ENCODE measurements at places on chromosomes 7 and 10.
A peak's percentile ranks its signal among the peaks of the same experiment; 100 is the strongest.

DNA sequence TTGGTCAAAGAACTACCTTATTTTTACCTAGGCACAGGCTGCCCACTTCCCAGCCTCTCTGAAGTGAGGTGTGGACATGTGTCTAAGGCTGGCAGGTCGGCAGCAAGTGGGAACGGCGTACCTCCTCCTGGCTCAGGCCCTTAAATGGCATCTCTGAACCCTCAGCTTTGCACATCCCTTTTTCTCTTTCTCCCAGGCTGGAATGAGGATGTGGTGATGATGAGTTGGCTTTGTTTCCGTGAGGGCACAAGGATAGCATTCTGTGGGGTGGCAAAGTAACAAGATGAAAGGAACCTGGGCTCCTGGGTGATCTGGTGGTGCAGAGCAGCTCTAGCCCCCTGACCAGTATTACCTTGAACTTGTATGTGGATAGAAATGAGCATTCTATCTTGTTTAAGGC, 196.8 kb downstream of the REEP3 start:
- DNase-seq = no peak

DNA sequence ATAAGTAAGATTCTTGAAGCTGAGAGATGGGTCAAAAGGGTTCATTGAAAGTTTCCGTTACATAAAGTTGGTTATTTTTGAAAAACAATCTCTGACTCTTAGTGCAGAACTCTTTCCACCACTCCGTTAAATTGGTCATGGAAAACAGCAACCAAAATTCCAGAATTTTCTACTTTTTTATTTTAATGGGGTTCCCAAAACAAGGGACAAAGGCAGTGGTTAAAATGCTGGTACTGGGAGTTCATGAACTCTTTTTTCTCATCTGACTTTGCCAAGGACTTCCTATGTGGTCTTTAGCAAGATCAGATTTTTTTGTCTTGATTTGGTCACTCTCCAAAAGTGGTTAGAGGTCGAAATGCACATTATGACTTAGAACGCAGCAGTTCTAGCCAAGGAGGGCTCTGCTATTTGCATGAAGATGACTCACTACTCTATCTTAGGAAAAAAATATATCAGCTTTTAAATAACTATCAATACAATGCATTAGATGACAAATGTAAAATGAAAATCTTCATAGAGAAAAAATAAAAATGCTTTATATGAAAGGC, 145.7 kb downstream of the REEP3 start:
- no peak for DNase-seq

DNA sequence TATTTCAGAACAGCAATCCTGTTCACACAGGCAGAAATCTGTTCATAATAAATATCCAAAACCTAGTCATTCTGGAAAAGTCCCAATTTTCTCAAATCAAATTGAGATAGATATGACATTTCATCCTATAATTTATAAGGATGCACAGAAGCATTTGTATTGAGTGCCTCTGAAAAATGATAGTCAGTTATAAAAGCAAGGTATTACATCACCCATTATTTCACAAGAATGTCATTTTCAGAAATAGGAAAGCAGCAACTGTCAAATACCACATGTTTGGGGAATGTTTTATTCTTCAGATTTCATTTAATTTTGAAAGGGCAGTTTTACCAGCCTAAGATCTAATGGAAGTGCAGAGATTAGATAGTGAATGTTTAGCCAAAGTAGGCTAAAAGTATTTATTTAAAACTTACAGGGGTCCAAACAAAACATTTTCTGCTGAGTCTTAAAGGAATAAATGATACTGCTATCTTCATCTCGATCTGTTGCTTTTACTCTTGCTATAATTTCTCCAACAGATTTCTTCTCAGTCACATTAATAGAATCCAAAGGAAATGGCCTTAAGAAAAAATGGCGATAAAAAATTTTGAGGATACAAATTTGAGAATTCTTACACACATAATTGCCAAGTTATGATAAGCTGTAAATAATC, 185.8 kb downstream of the HGF start:
- DNase-seq = no peak

DNA sequence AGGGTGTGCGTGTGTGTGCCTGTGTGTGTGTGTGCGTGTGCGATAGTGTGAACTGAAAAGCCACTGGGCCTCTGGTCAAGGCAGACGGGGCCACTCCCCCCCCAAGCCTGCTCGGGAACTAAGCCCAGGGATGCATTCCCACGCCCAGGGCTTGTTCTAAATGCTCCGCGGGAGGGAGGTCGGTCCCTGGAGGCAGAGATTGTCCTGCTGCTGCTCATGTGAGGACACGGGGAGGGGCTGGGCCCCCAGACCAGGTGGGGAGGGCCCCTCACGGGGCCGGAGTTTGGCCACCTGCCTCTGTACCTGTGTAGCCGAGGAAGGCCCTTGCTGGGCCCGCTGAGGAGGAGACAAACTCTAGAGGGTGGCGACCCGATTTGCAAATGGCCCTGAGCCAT, 93.9 kb downstream of the PDGFA start:
- no peak for DNase-seq

GRCh38 chr10:118332948-118333710, 9.0 kb downstream of the FAM204A start:
- DNase-seq = no peak

- DNase-seq = peak; percentile 66
Measured at GRCh38 chr10:72250666-72251065, 23.1 kb upstream of the DDIT4 start.

DNA sequence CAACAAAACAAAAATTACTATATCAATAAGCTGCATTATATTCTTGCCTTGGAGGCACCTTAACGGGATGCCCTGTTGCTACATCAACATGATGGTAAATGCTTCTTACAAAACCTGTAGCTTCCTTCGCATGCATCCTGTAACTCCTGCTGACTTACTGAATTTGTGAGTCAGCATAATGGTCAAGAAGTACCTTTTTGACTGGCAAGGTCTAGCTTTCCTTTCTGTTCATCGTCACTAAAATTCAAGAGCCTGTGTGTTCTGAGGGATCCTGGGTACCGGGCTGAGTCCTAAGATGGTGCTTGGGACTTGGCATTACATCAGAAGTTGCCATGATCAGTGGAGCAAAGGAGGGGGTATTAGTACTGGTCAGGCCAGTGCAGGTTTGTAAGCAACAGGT, 4.9 kb downstream of the PFKFB3 start:
- DNase-seq = peak; percentile 66

GRCh38 chr7:150375662-150376521, 3.2 kb upstream of the ZNF775 start:
- no peak for DNase-seq

DNA sequence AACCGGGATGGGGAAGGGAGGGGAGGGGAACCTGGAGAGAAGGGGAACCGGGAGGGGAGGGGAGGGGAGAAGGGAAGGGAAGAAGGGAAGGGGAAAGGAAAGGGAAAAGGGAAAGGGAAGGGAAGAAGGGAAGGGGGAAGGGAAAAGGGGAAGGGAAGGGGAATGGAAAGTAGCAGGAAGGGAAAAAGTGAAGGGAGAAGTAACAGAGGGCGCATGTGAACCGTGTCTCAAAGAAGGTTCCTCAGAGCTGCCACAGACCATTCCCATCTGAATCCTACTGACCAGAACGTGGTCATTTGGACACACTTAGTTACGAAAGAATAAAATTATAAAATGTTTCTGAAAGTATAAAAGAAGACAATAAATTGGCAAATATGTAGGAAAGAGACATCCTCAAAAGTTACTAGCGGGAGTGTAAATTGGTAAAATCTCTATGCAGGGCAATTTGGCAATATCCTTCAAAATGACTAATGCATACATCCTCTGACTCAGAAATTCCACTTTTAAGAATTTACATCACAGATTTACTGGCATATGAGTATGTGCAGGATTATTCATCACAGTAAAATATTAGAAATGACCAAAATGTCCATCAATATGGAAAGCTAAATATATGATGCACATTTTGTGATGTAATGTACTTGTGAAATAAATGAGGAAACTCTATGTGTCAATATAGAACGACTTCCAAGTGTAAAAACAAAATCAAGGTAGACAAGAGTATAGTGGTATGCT, 12.9 kb downstream of the C10orf67 start:
- DNase-seq = no peak

DNA sequence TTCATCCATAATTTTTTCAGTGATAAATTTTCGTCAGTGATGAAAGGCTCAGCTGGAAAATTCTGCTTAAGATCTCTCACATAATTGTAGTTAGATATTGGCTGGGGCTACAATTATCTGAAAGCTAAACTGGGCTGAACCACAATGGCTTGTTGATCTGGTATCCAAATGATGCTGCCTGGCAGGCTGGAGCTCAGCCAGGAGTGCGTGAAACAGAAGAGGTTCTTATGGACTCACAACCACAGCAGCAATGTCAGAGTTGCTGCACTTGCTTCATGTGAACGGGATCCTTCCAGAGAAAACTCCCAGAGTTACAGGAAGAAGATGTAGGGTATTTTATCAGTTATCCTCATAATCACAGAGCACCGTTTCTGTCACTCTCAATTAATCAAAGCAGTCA, 533.2 kb upstream of the POM121L12 start:
- DNase-seq = no peak

DNA sequence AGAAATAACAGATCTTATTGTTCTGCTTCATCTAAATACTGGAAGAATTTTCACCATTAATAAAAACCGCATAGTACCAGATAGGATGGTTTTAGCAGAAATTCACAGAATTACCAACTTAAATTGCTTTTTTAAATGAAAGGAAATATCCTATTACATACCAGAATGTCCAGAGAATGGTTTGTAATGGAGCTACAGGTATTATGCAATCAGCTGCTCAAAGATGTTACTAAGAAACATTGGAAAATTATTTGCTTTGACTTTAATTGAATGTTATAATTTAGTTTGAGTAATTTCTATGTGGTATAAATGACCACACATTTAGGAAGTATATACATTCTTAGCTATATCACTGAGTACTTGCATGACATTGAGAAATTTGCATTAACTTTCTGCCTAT, 338.3 kb downstream of the ETV1 start:
- DNase-seq = no peak

GRCh38 chr10:1874533-1874932, 137.2 kb upstream of the ADARB2 start:
- DNase-seq = no peak

DNA sequence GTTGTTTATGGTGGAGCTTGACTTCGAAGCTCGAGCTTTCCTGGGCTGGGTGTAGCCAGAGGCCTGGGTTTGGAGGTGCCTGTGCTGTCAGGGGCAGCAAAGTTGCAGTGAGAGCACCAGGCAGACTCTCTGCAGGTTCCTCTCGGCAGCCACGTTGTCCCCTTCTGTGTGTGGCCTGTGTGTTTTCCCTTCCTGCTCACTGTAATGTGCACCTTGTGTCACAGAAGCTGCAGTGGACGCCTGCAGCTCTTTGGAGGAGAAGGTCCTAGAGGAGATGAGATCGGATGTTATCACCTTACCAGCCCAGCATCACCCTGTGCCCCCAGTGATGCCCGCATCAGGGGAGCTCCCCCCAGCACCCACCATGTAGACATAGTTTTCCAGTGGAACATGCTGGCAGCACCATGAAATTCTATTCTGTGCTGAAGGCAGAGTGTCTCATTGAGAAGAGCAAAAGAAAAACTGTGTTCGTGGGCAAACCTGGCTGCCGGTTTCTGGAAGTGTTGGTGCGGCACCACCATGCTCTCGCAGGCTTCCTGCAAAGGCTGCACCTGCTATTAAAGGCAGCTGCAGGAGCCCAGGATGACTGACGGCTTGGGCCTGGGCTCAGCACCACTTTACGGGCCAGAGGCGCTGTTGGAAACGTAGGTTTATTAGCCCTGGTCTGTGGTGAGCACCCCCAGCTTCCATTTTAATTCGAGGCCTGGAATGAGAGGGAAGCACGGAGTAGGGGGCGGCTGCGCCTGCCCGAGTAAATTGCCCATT, 609.8 kb upstream of the FOXK1 start:
- DNase-seq = no peak

- DNase-seq = no peak
Measured at GRCh38 chr7:120442838-120443237, 169.9 kb downstream of the KCND2 start.

DNA sequence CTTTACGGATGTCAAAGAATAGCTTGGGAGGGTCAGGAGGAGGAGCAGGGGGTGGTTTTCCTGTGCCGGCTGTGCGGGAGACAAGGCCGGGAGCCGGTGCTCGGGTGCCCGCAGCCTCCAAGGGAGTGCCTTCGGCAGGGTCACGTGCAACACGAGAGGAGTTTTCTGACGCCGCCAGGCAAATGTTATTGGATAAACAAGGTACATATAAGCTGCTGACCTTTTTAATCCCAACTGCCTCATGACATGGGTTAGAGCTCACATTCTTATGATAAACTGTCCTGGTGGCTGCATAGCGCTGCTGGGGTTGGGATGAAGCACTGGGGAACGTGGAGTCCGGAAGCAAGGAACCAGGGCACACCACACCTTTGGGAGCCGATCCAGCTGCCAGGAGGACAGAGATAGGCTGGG, 124.8 kb upstream of the PDLIM1 start:
- no peak for DNase-seq

GRCh38 chr10:29479981-29480954, 154.5 kb downstream of the SVIL start:
- no peak for DNase-seq

DNA sequence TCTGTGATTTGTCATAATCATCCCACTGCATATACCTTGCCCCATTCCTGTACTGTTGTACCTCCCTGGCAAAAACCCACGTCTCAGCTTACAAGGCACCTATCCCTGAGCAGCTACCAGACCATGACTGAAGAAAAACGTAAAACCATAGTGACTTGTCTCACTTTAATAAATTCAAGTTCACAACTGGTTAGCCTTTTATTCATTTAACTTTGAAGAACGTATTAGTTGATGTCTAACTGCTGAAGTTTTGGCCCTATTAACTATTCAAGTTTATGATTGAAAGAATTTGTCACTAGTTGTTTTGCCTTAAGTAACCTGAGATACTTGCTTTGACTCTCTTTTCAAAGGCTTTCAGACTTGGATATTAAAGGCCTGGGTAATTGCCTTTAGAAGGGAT, 59.7 kb downstream of the GALNT11 start:
- no peak for DNase-seq

DNA sequence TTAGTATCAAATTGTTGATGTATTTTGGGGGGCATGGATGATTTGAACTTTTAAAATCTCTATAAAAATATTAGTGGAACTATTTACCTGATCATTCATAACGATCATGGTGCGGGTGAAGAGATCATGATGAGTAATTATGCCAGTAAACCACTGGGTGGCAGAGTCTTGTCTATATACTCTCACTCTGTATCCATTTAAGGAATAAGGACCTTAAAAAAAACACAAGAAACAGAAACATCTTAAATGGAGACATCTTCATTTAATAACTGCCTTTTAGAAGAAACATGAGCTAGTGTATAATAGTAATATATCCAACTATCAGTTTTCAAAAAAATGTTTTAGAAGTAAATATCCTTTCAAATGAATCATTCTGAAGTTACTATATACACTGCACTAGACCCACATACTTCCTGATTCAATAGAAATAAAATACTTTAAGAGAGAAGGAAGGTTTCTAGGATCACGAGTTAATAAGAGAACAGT, 84.0 kb downstream of the NRBF2 start:
- DNase-seq = peak; percentile 61

DNA sequence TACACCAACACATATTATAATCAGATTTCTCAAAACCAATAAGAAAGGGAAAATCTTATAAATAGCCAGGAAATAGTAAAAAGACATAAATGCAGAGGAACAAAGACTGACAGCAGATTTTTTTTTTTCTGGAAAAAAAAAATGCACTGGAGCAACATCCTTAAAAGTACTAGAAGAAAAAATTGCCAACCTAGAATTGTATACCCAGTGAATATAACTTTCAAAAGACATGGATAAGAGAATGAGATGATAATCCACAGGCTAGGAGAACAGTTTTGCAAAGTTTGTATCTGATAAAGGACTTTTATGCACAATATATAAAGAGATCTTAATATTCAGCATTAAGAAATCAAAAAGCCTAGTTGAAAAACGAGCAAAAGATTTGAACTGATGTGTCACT, 554.0 kb downstream of the AUTS2 start:
- DNase-seq = no peak

- DNase-seq = no peak
Measured at GRCh38 chr10:104090611-104091010, 4.9 kb upstream of the COL17A1 start.
